ENCODE measurements at places on chromosomes 7 and 10. TPM values are rescaled to one million over a fixed set of nuclear protein-coding genes. Genes with fewer than 3 reads are reported as not detected.

The MOGAT3 gene
- total RNA-seq: not detected

The VGF gene
- 0.34 TPM for total RNA-seq

The COL13A1 gene
- 36.9 TPM for total RNA-seq

The PTF1A gene
- total RNA-seq: not detected

The NYAP1 gene
- 1.5 TPM for total RNA-seq

The ABCB4 gene
- total RNA-seq: not detected

The FAM24A gene
- total RNA-seq: not detected

The AMZ1 gene
- total RNA-seq: 10.4 TPM

DNA sequence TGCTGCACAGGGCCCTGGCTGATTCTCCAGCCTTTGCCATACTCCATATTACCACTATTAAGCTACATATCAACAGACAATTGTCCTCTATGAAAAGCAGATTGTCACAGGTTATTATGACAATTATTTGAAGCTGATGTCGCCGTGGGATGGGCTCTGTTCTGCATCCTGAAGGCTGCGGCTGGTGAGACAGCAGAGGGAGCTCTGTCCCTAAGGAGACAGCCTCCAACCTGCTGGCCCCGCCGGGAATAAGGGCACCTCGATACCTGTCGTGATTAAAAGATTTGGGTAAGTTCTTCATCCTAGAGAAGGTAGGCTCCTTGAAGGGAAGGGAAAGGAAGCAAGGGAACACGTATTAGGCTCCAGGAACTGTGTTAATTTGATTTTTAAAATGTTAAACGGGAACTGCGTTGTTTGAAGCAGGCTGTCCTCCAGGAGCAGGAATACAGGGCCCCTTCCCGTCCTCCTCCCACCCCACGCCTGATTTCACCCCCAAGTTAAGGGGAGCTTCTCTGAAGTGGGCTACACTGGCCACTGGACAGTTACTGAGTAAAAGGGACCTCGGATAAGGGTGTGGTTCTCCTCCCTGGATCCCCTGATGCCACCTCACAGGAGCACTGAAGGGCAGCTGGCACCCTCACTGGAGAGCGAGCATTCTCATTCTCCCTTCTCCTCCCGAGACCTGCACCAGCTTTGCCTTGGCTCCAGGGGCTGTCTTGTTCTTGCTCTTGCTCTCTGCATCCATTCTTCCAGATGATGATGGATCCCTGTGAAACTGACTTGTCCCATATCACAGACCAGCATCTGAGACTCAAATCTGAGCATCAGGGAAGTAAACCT is 11.8 kb upstream of the TIAL1 start:
- H3K27me3 ChIP-seq: peaks cover 5% of the 10 kb centered on the region
- H3K36me3 ChIP-seq: no peaks in the 10 kb centered on the region
- peak; percentile 30 for DNase-seq
- peaks cover 13% of the 10 kb centered on the region for H3K4me1 ChIP-seq
- H3K27ac ChIP-seq: no peak overlapping the region

- peaks cover 33% of the 10 kb centered on the region for H3K36me3 ChIP-seq
- H3K27ac ChIP-seq: no peak overlapping the region
- no peaks in the 10 kb centered on the region for H3K27me3 ChIP-seq
- no peak overlapping the region for H3K4me3 ChIP-seq
- H3K4me1 ChIP-seq: peaks cover 22% of the 10 kb centered on the region
These were observed 283.3 kb downstream of the TNS3 start for GRCh38 chr7:47298636-47299035.

DNA sequence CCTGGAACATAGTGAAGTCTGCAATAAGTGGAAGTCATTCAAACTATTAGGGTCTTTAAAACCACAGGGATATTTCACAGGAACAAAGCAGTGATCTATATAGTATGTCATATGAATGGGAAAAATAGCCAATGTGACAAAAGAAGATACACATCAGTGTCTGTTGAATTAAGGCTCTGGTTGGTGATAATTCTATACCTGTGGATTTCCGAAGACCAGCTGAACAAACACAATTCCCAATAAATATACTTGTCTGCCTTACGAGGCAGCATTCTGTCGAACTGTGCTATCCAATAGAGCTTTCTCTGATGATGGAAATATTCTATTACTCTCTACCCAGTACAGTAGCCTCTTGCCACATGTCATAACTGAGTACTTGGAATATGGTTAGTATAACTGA is 55.9 kb upstream of the CAV2 start:
- peak overlapping the region; percentile 93 for H3K27ac ChIP-seq
- H3K4me3 ChIP-seq: no peak overlapping the region
- no peaks in the 10 kb centered on the region for H3K27me3 ChIP-seq
- peaks cover 98% of the 10 kb centered on the region for H3K4me1 ChIP-seq

DNA sequence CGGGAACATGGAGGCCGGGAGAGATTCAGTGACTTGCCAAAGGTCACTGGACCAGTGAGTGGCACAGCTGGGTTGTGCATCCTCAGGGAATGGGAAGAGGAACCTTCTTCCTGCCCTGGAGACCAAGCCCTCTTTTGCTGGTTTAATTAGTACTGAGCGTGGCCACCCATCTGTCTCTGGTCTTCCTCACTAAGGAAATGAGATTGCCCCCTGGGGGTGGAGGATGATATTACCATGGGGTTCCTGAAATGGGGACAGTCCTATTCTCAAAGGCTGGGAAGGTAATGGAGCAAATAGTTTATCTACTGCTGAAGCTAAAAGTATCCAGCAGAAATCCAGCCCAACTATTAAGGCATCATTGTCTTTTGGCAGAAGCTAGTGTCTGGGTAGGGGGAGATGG is 98.6 kb upstream of the FGFR2 start:
- H3K36me3 ChIP-seq: no peaks in the 10 kb centered on the region
- H3K4me3 ChIP-seq: no peak overlapping the region
- H3K27me3 ChIP-seq: peaks cover 5% of the 10 kb centered on the region
- H3K27ac ChIP-seq: no peak overlapping the region
- no peak for DNase-seq
- peaks cover 2% of the 10 kb centered on the region for H3K4me1 ChIP-seq

- H3K36me3 ChIP-seq: no peaks in the 10 kb centered on the region
- peak overlapping the region; percentile 71 for H3K27ac ChIP-seq
These were observed 239.2 kb upstream of the ZMIZ1 start for GRCh38 chr10:78829565-78829964.

GRCh38 chr10:34813626-34814222 is 1.4 kb downstream of the PARD3 start:
- peak overlapping the region; percentile 95 for H3K4me3 ChIP-seq
- peaks cover 51% of the 10 kb centered on the region for H3K4me1 ChIP-seq
- no peaks in the 10 kb centered on the region for H3K36me3 ChIP-seq
- DNase-seq: peak; percentile 49

- no peak for DNase-seq
- peaks cover 23% of the 10 kb centered on the region for H3K27me3 ChIP-seq
- H3K27ac ChIP-seq: no peak overlapping the region
- H3K4me3 ChIP-seq: no peak overlapping the region
- H3K36me3 ChIP-seq: no peaks in the 10 kb centered on the region
- peaks cover 10% of the 10 kb centered on the region for H3K4me1 ChIP-seq
These were observed 414.6 kb upstream of the ZMIZ1 start for GRCh38 chr10:78654047-78654590.

- no peak overlapping the region for H3K27ac ChIP-seq
- H3K4me3 ChIP-seq: no peak overlapping the region
- peaks cover 23% of the 10 kb centered on the region for H3K4me1 ChIP-seq
These were observed 33.1 kb downstream of the PRSS2 start for GRCh38 chr7:142803901-142804300.

GRCh38 chr10:46551701-46552525 is 4.5 kb downstream of the GPRIN2 start:
- no peaks in the 10 kb centered on the region for H3K4me1 ChIP-seq
- no peak for DNase-seq
- no peaks in the 10 kb centered on the region for H3K36me3 ChIP-seq
- H3K27ac ChIP-seq: no peak overlapping the region
- H3K27me3 ChIP-seq: peaks cover 15% of the 10 kb centered on the region

DNA sequence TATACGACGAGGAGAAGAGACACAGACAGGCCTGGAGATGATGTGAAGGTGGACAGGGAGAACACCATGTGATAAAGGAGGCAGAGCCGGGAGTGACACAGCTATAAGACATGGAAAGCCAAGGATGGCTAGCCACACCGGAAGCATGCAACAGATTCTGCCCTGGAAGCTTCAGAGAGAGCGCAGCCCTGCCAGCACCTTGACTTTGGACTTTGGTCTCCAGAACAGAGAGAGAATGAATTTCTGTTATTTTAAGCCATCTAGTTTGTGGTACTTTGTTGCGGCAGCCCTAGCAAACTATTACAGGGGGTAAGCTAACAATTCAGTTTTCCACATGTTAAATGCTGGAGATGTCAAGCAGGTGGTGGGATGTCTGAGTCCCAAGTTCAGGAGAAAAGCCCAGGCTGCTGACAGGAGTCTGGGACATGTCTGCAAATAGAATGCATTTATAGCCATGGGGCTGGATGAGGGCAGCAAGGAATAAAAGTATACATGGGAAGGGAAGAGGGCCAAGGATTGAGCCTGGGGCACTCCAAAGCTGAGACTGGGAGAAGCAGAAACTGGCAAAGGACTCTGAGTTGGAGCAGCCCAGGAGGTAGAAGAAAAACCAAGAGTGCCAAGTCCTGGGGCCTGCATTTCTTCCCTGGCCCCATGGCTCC is 65.1 kb downstream of the ATXN7L1 start:
- H3K4me1 ChIP-seq: peaks cover 54% of the 10 kb centered on the region
- H3K36me3 ChIP-seq: peaks cover 17% of the 10 kb centered on the region
- no peak for DNase-seq
- H3K4me3 ChIP-seq: no peak overlapping the region

- no peak for DNase-seq
- peaks cover 40% of the 10 kb centered on the region for H3K4me1 ChIP-seq
- no peaks in the 10 kb centered on the region for H3K27me3 ChIP-seq
- H3K4me3 ChIP-seq: no peak overlapping the region
These were observed 13.3 kb upstream of the AKR1B10 start for GRCh38 chr7:134514106-134514505.

DNA sequence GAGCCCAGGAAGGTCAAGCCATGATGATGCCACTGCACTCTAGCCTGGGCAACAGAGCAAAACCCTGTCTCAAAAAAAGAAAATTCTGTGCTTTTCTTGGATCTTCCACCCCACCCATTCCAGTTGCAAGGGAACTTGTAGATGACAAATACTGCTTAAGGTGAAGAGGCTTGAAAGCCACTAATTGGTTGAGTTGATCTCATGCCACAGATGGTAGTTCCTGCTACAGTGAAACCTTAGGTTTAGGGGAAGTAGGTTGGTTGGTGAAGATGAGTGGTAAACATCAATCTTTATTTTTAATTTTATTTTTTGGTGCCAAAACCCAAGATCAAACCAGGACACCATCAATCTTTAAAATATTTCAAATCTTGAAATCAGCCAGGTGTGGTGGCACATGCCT is 2.9 kb upstream of the GDI2 start:
- no peak overlapping the region for H3K27ac ChIP-seq
- no peaks in the 10 kb centered on the region for H3K27me3 ChIP-seq
- no peak overlapping the region for H3K4me3 ChIP-seq
- H3K4me1 ChIP-seq: peaks cover 19% of the 10 kb centered on the region
- peaks cover 23% of the 10 kb centered on the region for H3K36me3 ChIP-seq

DNA sequence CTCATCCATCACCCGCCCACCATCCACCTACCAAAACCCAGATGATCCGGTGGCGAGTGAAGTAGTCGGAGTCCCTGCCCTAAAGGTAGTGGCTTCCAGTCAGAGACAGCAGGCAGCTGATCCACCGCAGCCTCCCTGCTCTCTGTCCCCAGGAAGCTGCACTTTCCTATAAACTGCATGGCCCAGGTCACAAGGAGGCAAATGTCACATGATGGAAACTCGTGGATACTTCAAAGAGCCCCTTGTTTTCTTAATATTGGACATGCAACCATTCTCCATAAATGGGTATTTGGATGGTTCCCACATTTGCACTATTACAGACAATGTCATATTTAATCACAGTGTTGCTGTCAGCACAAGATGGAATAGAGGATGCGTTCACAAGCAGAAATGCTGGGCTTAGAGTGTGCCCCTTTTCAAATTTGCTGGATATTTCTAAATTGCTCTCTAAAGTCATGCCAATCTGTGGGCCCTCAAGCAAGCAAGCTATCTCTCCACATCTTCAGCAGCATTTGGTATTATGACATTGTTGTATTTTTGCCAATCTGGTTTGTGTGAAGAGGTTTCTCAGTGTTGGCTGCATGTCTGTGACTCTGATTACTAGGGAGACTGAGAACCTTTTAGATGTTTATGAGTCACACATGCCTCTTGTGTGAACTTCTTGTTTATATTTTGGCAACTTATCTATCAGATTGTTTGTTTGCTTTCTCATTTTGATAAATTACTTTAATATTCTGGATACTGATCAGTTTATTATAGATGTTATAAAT is 822.0 kb downstream of the TNS3 start:
- 0 out of 2 replicates have a peak, but pooled peaks cover 3% of the 10 kb centered on the region for H3K36me3 ChIP-seq
- peak; percentile 39 for DNase-seq
- peaks cover 37% of the 10 kb centered on the region for H3K4me1 ChIP-seq
- no peak overlapping the region for H3K27ac ChIP-seq

DNA sequence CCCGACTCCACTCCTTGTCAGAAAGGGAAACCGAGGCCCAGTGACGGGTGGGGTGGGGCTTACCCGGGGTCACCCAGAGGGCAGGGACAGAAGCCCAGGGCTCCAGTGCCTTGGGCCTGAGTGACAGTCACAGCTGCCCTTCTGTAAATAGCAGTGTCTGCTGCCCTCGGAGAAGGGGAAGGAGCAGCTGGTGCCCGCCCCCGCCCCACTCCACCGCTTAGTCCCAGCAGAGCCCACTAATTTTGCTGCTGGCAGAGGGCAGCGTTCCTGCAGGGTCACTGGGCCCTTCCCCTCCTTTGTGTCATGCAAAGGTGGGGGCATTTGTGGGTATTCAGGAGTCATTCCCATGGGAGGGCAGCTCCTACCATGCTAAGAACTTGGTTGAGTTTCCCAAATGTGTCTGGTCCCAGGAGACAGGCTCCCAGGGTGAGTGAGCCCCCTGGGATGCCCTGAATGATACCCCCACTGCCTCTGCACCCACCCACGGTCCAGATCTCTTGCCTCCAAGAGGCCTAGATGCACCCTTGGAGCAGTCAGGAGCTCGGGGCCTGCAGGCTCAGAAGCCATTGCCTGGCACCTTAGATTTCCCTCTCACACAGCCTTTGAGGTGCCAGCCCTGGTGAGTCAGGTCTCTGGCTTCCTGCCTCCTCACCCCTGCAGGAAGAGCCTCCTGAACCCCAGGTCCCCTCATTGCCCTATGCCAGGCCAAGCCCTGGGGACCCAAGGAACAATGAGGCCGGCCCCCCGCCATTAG is 17.2 kb downstream of the SH2B2 start:
- H3K36me3 ChIP-seq: no peaks in the 10 kb centered on the region
- peaks cover 6% of the 10 kb centered on the region for H3K4me1 ChIP-seq
- no peak overlapping the region for H3K27ac ChIP-seq
- H3K27me3 ChIP-seq: no peaks in the 10 kb centered on the region
- no peak for DNase-seq

DNA sequence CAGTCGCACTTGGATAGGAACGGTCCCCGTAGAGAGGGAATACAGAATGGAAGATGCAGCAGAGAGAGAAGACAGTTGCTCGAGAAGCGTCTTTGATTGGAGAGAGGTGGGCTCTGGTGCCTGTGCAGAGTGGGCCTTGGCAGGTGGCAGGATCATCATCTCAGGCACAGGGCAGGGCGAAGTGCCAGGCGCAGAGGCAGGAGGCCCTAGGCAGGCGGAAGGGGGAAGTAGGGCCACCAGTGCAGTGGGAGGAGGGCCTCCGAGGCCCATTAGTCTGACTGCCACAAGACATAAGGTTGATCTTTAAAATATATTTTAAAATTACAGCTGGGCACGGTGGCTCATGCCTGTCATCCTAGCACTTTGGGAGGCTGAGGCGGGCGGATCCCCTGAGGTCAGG is 10.1 kb downstream of the CARD11 start:
- H3K4me1 ChIP-seq: no peaks in the 10 kb centered on the region
- no peaks in the 10 kb centered on the region for H3K36me3 ChIP-seq
- no peak for DNase-seq
- H3K27ac ChIP-seq: no peak overlapping the region
- no peak overlapping the region for H3K4me3 ChIP-seq
- H3K27me3 ChIP-seq: peaks cover 5% of the 10 kb centered on the region

Measured in HFFc6 (cell line).